Endodermal cell (in vitro differentiated cells): ENCODE measurements at places on chromosomes 2 and 18. TPM values are rescaled to one million over a fixed set of nuclear protein-coding genes. Genes with fewer than 3 reads are reported as not detected.

The FOXD4L1 gene
- total RNA-seq = 0.22 TPM in 1 of 2 replicates, not detected in the other

The ERMN gene
- total RNA-seq = 0.09 to 1.7 TPM (median 0.55 TPM) in 3 replicates

The GCG gene
- total RNA-seq = not detected in 2 replicates

The AKAIN1 gene
- total RNA-seq = not detected in 2 replicates

The IL36RN gene
- total RNA-seq = not detected in 2 replicates

The LAMA3 gene
- 0.58 to 0.73 TPM (median 0.61 TPM) in 3 replicates for total RNA-seq

The D2HGDH gene
- total RNA-seq = 31.8 to 38.0 TPM (median 34.8 TPM) in 3 replicates

The PLCD4 gene
- total RNA-seq = 0.07 and 0.26 TPM in 2 replicates

The BCL2L11 gene
- total RNA-seq = 16.1 and 21.0 TPM in 2 replicates
